Activated T-cell treated with anti-CD3 and anti-CD28 coated beads for 4 hours (primary cell): ENCODE measurements at places on chromosomes 16 and 17.

GRCh38 chr16:228852-229730 is at the start of gene LUC7L:
LUC7L (minus strand) TSS chr16:229449; CDS start chr16:229339, 110 bp downstream.
- peak; percentile 75 for DNase-seq

GRCh38 chr16:24041834-24042631 is 206.2 kb downstream of the PRKCB start:
- peak; percentile 67 for DNase-seq

DNA sequence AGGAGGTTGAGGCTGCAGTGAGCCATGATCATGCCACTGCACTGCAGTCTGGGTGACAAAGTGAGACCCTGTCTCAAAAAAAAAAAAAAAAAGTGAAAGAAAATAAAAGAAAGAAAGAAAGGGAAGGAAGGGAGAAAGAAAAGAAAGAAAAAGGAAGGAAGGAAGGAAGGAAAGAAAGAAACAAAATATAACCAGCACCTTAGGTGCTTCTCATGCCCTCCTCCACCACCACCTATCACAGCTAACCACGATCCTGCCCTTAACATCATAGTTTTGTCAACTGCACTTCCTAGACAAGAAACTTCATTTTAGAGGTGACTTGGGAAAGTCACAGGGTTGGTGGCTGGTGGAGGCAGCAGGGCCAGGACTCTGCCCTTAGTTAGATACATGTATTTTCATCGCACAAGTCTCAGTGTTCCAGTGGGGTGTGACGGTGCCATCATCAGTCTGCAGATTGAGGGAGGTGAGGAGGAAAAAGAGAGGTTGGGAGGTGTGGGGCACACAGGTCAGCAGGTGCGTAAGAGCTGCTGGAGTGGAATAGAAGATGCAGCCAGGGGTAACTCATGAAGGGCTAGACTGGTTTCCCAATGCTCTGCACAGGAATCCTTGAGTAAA is 10.0 kb downstream of the SUPT4H1 start:
- DNase-seq = no peak

DNA sequence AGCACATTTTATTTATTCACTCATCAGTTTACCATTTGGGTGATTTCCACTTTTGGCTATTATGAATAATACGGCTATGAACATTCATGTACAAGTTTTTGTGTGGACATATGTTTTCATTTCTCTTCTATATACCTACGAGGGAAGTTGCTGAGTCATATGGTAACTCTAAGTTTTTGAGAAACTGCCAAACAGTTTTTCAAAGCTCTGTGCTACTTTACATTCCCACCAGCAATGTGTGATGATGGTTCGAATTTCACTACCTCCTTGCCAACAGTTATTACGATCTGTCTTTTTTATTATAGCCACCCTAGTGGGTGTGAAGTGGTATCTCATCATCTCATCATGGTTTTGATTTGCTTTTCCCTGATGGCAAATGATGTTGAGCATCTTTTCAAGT is 63.7 kb upstream of the MRTFB start:
- no peak for DNase-seq

GRCh38 chr17:70813355-70813930 is 644.1 kb downstream of the KCNJ2 start:
- no peak for DNase-seq

GRCh38 chr17:79948406-79948944 is 87.2 kb downstream of the TBC1D16 start:
- no peak for DNase-seq

GRCh38 chr17:32625971-32626370 is 139.2 kb downstream of the CDK5R1 start:
- DNase-seq = no peak

GRCh38 chr17:44197980-44198720 is 1.5 kb downstream of the ATXN7L3 start:
- DNase-seq = no peak

DNA sequence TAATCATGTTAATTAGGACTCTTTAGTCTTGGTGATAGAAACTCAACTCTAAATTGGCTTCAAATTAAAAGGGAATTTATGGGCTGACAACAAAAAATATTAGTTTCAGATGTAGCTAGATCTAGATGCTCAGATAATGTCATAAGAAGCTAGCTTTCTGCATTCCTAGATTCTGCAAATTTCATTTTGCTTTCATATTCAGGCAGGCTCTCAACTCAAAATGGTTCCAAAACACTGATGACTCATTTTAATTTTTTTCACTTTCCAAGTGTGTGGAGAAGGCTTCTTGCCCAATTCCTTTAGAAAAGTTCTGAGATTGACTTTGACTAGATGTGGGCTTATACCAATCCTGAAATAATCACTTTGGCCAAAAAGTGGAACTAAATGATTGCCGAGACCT is 236.7 kb upstream of the GOT2 start:
- DNase-seq = no peak

DNA sequence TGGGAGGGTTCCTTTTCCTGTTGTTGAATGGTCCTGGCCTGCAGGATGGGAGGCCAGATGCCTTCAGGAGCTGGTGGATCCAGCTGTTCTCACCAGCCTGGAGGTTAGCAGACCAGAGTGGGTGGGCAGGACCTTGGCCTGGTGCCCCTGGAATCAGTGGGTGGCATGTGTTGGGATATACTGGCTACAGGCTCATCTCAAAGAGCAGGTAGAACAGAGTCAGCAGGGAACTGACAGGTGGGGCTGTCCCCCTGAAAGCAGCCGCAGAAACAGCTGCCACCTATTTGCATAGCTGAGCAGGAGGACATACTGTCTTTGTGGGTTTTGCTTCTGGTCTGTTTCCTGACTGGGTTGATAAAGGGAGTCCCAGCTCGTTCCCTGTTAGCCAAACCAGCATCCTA is 144.1 kb downstream of the RAB11FIP4 start:
- no peak for DNase-seq

DNA sequence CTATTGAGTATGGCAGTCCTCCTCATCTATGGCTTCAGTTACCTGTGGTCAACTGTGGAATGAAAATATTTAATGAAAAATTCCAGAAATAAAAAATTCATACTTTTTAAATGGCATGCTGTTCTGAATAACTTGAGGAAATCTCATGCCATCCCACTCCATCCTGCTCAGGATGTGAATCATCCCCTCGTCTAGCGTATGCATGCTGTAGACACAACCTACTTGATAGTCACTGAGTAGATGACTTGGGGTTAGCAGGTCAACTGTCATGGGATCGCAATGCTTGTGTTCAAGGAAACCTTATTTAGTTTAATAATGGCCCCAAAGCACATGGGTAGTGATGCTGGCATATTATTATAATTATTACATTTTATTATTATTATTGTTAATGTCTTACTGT is 4.8 kb upstream of the VAC14 start:
- no peak for DNase-seq

- DNase-seq = no peak
Measured at GRCh38 chr16:3642397-3643094, 11.9 kb upstream of the DNASE1 start.

- DNase-seq = peak; percentile 14
Measured at GRCh38 chr16:21277927-21278706, at the start of gene CRYM. CRYM (minus strand) TSS chr16:21278290; CDS start chr16:21278251, 39 bp downstream.

- DNase-seq = no peak
Measured at GRCh38 chr16:31248344-31248743, 11.4 kb upstream of the ITGAM start.

GRCh38 chr16:81706327-81707295 is 72.5 kb upstream of the PLCG2 start:
- DNase-seq = no peak

DNA sequence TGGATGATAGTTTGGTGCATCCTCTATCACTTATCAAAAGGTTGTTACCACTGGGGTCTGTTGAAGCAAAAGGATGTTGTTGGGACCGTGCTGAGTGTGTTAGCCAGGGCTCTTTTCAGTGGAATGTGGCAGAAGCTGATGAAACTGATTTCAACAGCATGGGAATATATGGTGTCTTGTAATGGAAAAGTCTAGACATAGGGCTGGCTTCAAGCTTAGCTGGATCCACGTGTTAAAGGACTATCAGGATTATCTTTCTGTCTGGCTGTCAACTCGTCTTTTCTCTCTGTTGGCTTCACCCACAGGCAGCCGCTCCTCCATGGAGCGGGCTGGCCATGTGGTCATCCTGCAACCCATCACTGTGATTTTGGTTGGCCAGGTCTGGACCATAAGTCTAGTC is 8.7 kb downstream of the SNX29 start:
- no peak for DNase-seq

DNA sequence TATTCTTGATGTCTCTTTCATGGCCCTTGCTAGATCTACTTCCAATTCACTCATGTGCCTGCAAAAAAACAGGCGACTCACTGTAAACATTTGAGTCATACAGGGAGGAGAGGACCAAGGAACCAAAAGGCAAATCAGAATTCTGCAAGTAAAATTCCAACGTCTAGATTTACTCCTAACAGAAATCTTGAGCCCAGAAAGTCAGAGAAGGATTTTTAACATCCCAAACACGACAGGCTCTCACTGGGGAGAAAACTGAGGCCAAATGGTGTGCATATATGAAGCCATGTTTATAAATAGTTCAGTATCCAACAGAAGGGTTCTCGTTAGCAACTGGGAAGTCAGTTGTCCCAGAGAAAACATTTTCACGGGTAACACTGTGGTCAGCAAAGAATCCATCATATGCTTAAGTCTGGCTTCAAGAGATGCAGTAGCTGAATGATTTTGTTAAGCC is 40.1 kb downstream of the LITAF start:
- no peak for DNase-seq

DNA sequence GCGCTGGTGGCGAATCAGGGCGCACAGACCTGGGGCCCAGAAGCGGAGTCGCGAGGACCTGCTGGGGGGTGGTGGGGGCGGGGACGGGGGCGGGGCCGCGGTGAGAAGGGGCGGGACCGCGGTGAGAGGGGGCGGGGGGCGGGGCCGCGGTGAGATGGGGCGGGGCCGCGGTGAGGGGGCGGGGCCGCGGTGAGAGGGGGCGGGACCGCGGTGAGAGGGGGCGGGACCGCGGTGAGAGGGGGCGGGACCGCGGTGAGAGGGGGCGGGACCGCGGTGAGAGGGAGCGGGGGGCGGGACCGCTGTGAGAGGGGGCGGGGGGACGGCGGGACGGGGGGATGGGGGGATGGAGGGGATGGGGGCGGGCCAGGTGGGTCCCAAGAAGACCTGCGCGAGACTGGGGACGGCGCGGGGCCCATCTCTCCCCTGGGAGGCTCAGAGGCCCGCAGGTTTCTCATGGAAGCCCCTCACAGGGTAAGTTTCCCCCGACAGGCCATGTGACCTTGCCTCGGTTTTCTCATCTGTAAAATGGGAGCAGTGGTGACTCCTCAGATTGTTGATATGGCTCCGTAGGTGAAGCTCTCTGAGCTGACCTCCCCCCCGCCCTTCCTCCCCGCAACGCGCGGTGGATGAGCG is 28.6 kb upstream of the DBNDD1 start:
- DNase-seq = no peak

DNA sequence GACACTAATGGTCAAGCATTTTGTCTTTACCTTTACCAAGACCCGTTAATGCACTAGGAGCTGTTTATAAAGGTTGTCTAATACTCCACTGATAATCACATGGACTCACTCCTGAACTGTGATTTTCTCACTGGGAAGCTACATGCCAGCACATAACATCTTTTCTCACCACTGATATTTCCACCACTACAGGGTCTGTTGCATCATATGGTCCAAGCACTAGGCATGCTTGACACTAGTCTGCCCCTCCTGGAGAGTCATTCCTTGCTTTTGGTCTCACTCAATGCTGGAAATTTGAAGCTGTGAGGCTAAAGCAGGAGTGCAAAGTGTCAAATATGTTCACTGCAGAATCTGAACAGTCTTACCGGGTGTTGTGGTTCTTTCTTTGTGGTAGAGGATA is 1576.8 kb downstream of the CDH8 start:
- no peak for DNase-seq

- no peak for DNase-seq
Measured at GRCh38 chr17:74472890-74473289, 6.5 kb downstream of the CD300A start.

GRCh38 chr17:71004413-71004812 is 835.1 kb downstream of the KCNJ2 start:
- no peak for DNase-seq

- DNase-seq = no peak
Measured at GRCh38 chr17:81065500-81065899, 30.5 kb downstream of the BAIAP2 start.

DNA sequence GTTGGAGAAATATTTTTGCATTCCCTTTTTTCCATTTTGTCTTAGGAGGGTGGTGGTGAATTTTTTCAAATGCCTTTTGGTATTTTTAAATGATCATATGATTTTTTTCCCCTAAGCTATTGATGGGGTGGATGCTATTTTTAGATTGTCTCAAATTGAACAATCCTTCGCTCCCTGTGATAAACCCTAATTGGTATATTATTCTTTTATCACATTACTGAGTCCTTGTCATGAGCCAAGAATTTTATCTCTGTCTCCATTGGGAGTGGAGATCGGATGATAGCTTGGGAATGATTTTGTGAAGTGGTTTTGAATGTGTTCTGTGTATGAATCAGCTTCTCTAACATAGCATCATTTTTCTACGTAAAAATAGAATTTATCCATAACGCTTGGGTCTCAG is 15.4 kb downstream of the NECAB2 start:
- no peak for DNase-seq

DNA sequence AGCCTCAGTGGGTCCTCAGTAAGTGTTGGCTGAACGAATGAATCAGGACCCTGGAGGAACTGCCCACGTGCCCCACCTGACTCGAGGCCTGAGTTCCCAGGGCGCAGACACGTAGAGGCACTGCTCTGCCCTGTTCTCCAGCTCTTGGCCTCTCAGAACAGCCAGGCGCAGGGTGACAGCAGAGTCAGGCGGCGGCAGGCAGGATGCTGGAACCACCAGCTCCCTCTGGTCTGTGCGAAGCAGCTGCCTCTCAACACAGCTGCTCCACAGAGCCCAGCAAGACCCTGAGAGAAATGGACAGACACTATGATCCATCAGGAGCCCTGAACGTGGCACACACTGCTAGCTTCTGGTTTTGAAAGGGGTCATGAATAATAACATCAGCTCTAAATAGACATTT is 53.1 kb upstream of the BCO1 start:
- DNase-seq = no peak

- DNase-seq = no peak
Measured at GRCh38 chr16:49280105-49280741, 1.4 kb downstream of the CBLN1 start.

GRCh38 chr17:78234261-78234865 is 2.9 kb downstream of the TMEM235 start:
- no peak for DNase-seq

DNA sequence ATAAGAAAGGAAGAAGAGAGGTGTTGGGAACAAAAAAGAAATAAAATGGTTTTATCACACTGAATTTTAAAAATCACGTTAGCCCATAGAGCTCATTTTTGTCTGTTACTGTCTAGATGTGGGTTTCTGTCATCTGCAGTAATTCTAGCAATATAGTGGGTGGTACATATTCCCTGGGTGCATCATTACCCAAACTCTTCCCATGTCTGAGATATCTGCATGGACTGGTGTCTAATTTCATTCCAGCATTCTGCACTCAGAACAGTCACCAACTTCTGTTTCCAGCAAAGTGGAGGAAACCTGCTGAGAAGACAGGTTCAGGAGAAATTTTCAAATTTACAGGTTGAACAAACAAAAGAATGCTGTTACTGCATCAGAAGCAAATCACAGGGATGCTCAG is 263.8 kb downstream of the CDH11 start:
- DNase-seq = no peak
